Bronchial epithelial cell (primary cell): ENCODE measurements at places on chromosomes 11 and 22. TPM values are rescaled to one million over a fixed set of nuclear protein-coding genes. Genes with fewer than 3 reads are reported as not detected.

The CRYBB2 gene
- not detected in 2 replicates for total RNA-seq

The NTM gene
- total RNA-seq = 0.64 and 4.2 TPM in 2 replicates

The DNAL4 gene
- 32.6 and 44.3 TPM in 2 replicates for total RNA-seq

The RAB36 gene
- 0.26 and 0.77 TPM in 2 replicates for total RNA-seq
